ENCODE measurements at places on chromosomes 2 and 18. TPM values are rescaled to one million over a fixed set of nuclear protein-coding genes. Genes with fewer than 3 reads are reported as not detected.

GRCh38 chr18:35729991-35730668 lies 148.6 kb downstream of the GALNT1 start:
- DNase-seq: no peak

DNA sequence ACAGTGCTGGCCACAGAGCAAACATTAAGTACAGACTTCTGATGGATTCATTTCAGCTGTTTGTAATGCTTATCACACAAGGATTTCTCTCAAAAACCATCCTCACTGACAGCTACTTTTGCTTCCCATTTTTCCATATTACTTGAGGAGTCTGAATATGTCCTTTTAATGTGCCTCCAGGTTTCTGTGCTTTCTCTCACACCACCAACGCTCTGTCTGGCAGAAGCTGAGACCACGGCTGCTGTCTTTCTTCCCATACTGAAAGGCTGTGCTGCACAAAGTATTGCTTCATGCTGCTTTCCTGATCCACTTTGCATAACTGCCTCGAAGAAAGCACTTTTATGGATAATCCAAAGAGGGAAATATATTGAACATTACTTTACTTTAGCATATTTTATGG lies 312.1 kb upstream of the ZEB2 start:
- DNase-seq: no peak

Gene BMP10
- polyA plus RNA-seq: not detected

DNA sequence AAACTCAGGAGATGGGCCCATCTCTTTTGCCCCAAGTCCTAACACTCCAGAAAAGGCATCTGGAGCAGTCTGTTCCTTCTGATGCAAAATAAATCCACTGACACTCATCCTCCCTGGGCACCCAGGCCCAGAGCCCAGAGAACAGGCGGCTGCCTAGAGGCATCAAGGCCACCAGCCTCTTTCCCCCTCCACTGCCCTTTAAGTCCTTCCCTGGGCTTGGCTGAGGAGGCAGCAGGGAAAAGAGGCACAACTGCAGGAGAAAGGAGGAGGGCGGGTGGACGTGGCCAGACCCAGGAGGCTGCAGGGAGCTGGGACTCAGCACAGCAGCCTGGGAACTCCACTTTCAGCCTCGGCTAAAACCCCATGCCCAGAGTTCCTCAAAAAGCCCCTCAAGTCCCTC lies 99.7 kb upstream of the ID2 start:
- DNase-seq: no peak

DNA sequence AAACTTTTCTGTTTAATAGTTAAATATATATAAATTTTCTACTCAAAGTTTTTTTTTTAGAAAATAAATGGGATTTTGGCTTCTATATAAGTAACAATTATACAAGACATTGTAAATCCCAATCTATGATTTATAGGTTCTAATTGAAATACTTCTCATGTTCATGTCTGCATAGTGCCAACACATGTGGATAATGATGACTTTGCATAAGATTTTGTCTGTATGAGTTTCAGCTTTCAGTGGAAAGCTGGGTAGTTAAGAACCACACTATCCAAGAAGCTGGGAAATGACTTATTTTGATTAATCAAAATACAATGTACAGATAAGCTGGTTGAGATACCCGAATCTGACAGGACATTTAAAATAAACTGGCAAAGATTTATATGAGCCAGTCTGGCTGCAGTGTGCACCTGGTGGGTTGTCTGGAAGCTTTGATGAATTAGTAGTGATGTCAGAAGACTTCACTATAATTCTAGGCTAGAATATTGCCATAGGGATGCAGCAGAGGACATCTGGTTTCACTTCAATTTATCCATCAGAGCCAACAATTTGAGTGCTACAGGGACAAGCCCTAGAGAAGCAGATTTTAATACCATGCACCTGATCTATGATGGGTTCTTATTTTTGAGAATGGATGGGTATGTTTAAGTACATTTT lies 45.4 kb downstream of the EML6 start:
- no peak for DNase-seq

- no peak for DNase-seq
These were observed 208.2 kb upstream of the ARL4C start for GRCh38 chr2:234705108-234705507.

Gene UGT1A1
- polyA plus RNA-seq: 0.18 TPM

DNA sequence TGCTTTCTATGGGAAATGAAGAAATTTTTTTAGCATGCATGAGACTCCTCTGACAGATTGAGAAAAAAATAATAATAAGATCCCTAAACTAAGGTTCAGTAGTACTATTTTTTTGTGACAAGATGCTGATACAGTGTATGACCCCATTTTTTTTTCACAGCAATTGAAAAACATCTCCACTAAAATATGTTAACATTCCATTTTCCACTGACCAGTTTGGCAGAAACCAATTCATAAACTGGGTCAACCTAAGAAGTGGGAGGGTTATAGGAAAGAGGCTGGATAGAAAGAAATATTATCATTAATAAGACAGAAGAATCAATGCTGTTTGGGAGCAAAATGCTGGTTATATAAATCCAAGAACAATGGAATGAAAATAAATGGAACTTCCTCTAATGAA lies 182.7 kb downstream of the ANTXR1 start:
- no peak for DNase-seq

- DNase-seq: no peak
These were observed 76.8 kb downstream of the POLR1A start for GRCh38 chr2:86028766-86029381.

GRCh38 chr2:66153941-66154340 lies 281.0 kb upstream of the MEIS1 start:
- no peak for DNase-seq

DNA sequence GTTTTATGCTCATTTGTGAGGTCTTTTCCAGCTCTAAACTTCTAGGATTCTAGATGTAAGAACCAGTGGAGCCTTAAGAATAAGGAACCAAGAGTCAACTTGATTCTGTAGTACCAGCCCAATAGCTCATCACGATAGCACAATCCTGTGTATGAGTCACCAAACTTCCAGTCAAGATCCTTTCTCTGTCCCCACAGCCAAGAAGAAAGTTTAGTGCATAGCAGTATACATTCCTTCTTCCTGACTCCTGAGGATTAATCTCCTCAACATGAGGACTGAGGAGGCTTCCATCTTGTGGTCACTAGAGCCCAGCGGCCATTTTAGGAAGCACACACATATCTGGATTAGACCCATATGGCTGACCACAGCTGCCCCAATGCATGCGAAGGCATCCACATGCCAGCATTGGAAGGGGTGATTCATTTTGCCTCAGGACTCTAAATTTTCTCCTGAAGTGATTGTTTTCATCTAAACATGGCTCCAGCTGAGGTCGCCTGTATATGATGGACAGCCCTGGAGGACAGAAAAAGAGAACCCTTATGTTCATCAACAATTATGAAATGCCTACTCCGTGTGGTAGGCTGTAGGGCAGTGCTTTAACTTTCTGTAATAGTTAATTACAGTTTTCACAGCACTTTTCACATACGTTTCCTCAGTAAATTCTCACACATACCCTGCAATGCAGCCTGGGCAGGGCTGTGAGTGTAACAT lies 53.5 kb downstream of the RASGRP3 start:
- DNase-seq: no peak

DNA sequence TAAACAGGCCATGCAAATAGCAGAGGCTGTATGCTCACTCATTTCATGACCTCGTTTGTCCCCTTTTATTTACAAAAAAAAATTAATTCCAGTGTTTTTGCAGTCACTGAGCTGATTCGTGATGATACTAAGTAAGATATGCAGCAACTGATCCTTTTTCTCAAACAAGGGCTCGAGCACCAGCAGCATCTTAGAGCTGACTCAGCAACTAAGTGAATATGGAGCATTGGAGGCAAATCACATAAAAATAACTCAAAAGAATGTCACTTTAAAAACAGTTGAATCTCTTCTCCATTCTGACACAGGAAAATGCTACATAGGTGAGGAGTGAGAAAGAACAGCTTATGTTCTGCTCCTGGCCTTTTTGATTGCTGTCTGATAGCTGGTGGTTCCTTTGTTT lies 152.8 kb downstream of the ABCA12 start:
- DNase-seq: no peak

DNA sequence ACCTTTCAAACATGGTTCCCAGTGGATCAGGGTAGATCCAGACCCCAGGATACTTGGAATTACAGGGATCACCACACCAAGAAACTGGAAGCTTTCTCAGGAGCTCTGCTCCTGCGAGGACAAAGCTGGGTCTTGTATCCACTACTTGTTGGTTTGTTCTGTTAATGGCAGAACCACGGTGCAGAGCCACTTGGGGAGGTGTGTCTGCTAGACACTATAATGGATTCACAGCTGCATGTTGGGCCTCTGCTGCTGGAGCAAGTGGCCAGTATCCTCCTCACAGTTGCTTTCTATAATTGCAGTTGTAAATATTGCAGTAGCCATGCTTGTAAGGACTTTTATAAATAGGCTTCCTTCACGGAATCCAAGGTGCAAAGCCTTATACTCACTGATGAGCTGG lies 12.9 kb downstream of the FOSL2 start:
- no peak for DNase-seq

GRCh38 chr2:218733171-218734021 lies 22.8 kb downstream of the TTLL4 start:
- DNase-seq: no peak

- no peak for DNase-seq
These were observed 79.6 kb downstream of the SLC4A10 start for GRCh38 chr2:161703863-161704262.

- DNase-seq: no peak
These were observed 48.9 kb upstream of the SH3RF3 start for GRCh38 chr2:109080109-109080508.

DNA sequence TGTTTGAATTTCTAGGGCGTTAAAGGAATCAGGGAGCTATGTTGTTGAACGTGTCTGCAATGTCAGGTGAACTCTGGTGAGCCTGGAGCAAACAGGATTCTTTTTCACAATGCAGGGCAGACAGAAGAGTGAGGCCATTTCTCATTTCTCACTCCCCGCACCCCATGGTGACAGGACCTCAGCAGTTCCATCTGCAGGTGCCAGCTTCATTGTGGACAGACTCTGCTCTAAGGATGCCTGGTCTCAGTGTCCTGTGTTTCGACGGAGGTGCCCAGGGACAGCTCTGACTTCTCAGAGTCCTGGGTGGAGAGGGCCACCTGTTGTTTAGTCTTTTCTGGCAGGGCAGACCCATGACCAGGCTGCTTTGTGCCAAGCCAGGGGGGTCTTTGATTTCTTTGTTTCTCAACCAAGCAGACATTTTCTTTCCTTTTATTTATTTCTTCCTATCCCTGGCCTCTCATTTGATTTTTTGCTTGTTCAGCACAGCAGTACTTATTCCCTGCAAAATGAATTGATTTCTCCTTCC lies 201.5 kb downstream of the RNF144A start:
- no peak for DNase-seq

Gene CACNB4
- 12.5 TPM for polyA plus RNA-seq

DNA sequence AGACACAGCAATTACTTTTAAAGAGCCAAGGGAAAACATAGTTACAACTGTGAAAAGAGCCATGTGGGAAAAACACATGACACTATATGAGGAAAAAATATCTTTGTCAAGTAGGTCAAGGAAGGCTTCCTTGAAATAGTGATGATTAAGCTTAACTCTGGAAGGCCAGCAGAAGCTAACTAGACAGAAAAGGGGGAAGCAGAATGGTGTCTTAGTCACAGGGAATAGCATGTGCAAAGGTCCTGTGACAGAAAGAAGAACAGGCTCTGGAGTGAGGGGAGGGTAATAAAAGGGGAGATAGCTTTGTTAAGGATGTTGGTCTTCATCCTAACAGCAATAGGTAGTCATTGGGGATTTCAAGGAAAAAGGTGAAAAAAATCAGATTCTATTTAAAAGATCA lies 64.0 kb downstream of the ARHGAP25 start:
- no peak for DNase-seq

DNA sequence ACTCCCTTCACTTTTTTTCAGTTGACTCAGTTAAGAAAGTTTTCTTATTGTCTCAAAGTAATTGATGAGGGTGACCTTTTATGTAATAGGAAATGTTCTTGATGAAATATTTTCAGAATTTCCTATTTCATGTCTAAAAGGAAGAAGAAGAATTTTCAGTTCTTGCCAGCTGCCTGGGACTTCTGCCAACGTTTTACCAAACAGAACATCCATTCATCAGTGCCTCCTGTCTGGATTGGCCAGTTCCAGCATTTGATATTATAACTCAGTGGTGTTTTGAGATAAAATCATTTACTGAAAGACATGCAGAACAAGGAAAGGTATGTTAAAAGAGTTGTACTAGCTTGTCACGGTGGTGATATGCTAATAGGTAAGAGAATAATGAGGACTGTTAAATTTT lies 104.7 kb upstream of the MYO3B start:
- no peak for DNase-seq

Gene MC5R
- 0.31 TPM for polyA plus RNA-seq

Gene GLB1L
- 26.4 TPM for polyA plus RNA-seq

DNA sequence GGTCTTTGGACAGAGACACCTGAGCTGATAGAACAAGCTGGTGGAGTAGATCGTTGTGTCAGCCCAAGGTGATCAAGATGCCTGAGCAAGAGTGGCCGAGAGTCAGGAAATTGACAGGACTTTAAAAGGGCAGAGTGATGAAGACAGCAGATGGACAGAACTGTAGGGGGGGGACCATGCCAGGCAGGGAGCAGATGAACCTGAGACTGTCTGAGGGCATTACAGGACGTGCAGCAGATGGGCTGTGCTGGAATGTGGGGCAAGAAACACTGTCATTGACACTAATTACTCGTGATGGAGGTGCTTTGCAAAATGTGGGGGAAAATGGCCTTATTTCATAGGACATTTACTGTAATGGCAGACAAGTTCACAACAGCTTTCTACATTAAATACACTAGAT lies 225.0 kb downstream of the THSD7B start:
- DNase-seq: no peak

GRCh38 chr2:203261326-203262159 lies 22.7 kb downstream of the CYP20A1 start:
- no peak for DNase-seq

GRCh38 chr2:107825206-107825563 lies 1.5 kb upstream of the RGPD4 start:
- no peak for DNase-seq

GRCh38 chr2:69165091-69165880 lies 152.3 kb downstream of the ANTXR1 start:
- no peak for DNase-seq

GRCh38 chr2:101108357-101108756 lies 42.8 kb downstream of the TBC1D8 start:
- no peak for DNase-seq

GRCh38 chr18:54269893-54270844 lies 852 bp downstream of the POLI start:
- DNase-seq: no peak

Gene SPRED2
- 36.0 TPM for polyA plus RNA-seq

Gene NEU2
- polyA plus RNA-seq: not detected
